ENCODE measurements at places on chromosomes 13 and 19.

GRCh38 chr19:42443944-42444398 lies 1.2 kb upstream of the CXCL17 start:
- no peak for DNase-seq

- no peak for DNase-seq
Measured at GRCh38 chr19:16226878-16227836, 29.4 kb downstream of the AP1M1 start.

DNA sequence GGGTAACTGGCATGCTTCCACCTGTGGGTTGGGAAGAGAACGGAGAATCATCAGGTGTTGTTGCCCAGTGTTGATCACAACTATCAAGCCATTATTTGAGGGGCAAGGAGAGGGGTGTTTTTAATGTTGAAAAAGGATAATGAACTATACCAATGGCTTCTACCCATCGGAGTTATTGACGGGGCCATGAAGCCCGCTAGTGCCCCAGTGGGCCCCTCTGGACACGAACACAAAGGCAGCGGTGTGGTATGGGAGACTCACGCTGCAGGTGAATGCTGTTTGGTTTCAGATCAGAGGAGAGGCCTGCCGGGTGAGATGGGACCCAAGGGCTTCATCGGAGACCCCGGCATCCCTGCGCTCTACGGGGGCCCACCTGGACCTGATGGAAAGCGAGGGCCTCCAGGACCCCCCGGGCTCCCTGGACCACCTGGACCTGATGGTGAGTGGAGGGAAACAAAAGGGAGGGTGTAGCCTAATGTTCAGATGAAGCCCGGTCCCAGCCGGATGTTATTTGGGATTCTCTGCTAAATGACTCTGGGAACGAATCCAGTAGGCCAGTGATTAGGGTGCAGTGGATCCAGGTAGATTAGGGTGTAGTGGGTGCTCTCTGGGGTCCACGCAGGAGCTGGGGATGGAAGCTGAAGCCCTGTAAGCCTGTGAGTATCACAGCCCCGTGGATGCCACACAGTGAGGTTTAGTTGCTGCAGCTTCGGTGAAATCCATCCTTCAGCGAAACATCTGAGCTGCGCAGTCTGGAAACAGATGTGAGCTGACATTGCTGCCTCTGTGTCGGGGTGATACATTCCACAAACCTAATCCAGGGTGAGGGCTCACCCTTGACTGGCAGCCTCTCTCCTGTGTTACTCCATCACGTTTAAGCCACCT lies 111.3 kb downstream of the RAB20 start:
- DNase-seq, result no peak

GRCh38 chr13:47816831-47817230 lies 184.2 kb downstream of the SUCLA2 start:
- DNase-seq, result no peak

DNA sequence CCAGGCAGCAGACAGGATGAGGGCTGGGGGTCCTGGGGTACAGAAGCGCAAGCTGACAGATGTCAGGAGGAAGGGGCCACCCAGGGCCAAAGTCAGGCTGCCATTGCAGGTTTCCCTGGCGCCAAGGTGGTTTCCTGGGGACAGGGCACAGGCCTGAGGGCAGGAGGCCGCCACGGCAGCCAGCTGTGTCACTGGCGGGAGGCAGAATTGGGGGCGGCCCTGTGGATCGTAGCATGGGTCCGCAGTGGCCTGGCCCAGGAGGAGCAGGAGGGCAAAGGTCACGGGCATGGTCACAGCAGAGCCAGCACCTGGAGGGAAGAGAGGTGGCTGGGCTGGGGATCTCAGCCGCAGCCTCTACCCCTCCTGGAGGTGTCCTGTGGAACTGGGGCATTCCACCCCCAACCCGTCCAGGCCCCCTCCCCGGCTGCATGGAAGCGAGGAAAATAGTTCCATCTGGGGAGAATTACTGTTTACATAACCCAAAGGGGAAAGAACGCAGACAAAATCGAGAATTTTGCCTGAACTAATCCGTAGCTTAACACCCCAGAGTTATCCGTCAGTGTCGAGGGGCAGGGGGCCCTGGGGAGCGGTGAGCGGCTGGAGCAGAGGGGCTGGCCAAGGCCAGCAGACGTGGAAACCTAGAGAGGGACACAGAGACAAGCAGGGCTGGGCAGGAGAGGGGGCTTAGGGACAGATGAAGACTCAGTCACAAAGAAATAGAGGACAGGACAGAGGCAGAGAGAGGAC lies 1.9 kb downstream of the NTN5 start:
- no peak for DNase-seq

- DNase-seq, result no peak
Measured at GRCh38 chr19:1854542-1855039, 6.3 kb upstream of the REXO1 start.

GRCh38 chr19:55091955-55092354 lies 16.3 kb downstream of the EPS8L1 start:
- DNase-seq, result no peak

All from activated CD8-positive, alpha-beta memory T cell treated with anti-CD3 and anti-CD28 coated beads for 1 hour (primary cell).